ENCODE measurements at places on chromosomes 2 and 18. TPM values are rescaled to one million over a fixed set of nuclear protein-coding genes. Genes with fewer than 3 reads are reported as not detected.

- H3K4me3 ChIP-seq = no peak overlapping the region
- DNase-seq = no peak
- no peaks in the 10 kb centered on the region for H3K27me3 ChIP-seq
Measured at GRCh38 chr2:101041413-101041812, 39.3 kb downstream of the RPL31 start.

Gene MRO
- total RNA-seq = not detected

GRCh38 chr2:46849721-46850556 lies 65.7 kb downstream of the MCFD2 start:
- no peak overlapping the region for H3K27ac ChIP-seq
- H3K36me3 ChIP-seq = no peaks in the 10 kb centered on the region
- peaks cover 10% of the 10 kb centered on the region for H3K27me3 ChIP-seq
- no peak overlapping the region for H3K4me3 ChIP-seq

Gene GYPC
- total RNA-seq = 123 TPM

Gene TXNDC2
- not detected for total RNA-seq

DNA sequence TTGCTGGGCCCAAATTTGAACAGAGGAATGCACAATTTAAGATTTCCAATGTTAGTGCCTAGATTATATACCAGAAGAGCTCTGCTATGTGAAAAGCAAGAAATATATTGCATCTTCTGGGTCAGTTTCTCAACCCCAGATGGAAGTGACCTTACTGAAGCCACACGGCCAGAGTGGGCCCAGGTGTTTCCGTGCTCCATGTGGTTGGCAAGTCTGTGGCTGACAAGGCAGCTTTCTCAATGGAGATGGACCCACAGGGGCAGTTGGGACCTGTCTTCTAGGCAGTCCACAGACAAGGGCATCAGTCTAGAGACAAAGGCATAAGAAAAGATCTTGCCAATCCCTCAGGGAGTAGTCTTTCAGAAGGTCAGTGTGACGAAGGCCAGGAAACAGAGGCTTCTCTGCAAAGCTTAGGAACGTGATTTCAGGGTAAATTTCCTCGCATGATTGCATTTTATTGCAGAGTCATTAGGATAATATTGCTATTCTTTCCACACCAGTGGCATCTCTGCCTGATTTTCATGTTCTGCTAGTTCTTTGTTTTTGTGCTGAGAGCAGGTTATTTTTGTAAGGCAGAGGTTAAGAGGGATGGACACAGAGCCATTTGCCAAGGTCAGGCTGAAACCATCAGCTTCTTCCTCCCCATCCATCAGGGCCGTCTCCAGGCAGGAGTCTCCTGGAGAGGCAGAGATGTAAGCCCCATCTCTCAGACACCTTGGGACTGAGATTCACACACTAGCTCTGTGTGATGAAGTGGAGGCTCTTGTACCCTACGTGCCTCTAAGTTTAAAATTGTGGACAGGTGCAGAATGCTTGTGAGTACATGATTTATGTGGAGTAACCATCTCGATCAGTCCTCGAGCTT lies 202.1 kb downstream of the ANKRD30B start:
- no peaks in the 10 kb centered on the region for H3K27me3 ChIP-seq
- no peak for DNase-seq
- H3K4me3 ChIP-seq = no peak overlapping the region
- H3K4me1 ChIP-seq = no peaks in the 10 kb centered on the region

Gene CPO
- total RNA-seq = not detected

Gene PCARE
- not detected for total RNA-seq

Gene PAPOLG
- 15.7 TPM for total RNA-seq

DNA sequence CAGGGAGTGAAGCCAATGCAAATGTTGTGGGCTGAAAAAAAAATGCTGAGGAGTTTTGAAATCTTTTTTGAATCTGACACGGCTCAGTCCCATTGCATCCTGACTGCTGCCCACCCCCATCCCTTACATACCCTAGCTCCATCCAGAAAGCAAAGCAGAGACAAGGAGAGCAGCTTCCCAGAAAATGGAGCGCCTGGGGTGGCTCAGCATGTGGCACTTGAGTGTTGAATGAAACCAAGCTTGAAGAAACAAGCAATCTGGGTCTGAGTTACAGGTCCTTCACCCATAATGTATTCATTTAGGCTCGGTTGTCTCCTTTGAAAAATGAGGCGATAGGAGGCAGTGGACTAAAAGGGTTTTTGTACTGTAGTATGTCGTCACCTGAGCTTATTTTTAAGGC lies 244.2 kb upstream of the ACVR2A start:
- DNase-seq = no peak
- H3K4me3 ChIP-seq = no peak overlapping the region
- peaks cover 2% of the 10 kb centered on the region for H3K36me3 ChIP-seq
- no peak overlapping the region for H3K27ac ChIP-seq

Measured in activated CD4-positive, alpha-beta memory T cell treated with anti-CD3 and anti-CD28 coated beads for 36 hours (primary cell).